NCI-H187 (cell line): ENCODE measurements at places on chromosomes 2 and 18.

GRCh38 chr18:11500153-11501122 lies 109.0 kb upstream of the SLC35G4 start:
- no peak for DNase-seq

DNA sequence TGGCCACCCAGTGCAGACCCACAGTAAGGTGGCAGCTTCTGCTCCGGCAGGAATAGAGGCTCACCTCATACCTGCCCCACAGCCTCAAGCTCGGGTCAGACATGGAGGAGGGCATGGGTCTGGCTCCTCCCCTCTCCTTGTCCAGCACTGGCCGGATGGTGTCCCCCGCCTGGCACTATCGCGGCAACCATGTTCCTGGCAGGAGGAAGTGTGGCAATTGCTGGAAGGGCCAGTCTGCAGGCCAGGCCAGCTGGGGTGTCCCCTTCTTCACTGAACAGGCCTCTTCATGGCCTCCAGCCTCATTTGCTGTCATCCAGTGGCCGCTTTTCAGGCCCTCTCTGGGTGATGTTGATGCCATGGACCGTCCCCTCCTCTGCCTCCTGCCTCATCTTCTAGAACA lies 41.4 kb upstream of the SMAD7 start:
- DNase-seq: no peak

DNA sequence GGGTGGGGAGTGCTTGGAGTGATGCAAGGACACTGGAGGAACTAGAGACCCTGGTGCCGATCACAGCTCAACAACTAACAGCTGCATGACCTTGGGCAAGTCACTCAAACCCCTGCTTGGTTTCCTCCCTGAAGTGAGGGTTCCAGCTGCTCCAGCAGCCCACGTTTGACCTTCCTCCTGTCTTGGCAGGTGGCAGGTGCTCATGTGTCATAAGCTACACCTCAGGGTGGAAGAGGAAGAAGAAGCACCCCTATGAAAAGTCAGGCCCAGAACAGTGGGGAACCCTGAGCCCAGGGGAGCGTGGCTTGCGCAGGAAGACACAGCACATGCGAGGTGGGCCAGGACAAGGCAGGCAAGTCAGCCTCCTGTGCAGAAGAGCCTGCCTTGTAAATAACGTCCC lies 42.4 kb downstream of the MRPL35 start:
- no peak for DNase-seq

- DNase-seq: no peak
Observed at GRCh38 chr2:107635883-107636282, 190.8 kb upstream of the RGPD4 start.

- DNase-seq: no peak
Observed at GRCh38 chr2:177282787-177283572, 18.5 kb upstream of the NFE2L2 start.

- DNase-seq: no peak
Observed at GRCh38 chr2:104539649-104540048, 314.3 kb upstream of the POU3F3 start.

GRCh38 chr2:104758199-104758620 lies 95.7 kb upstream of the POU3F3 start:
- no peak for DNase-seq

DNA sequence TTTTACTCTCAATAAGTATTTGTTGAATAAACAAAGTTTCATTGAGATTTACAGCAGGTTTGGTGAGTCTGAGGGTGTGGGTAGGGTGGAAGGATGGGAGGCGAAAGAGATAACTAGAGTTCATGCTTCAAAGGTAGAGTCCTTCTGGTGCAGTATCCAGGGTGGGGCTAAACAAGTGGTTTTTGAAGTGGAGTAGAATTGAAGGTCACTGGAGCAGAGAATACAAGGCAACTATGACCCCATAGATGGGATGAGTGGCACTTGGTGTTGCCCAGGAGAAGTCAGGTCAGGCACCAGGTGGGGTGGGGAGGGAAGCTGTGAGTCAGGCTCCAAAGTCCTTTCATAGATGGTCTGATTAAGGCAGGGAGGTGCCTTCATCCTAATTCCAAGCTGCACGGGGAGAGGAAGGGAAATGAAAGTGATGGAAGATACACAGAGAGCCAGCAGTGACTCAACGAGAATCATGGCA lies 6.6 kb upstream of the CAB39 start:
- no peak for DNase-seq

DNA sequence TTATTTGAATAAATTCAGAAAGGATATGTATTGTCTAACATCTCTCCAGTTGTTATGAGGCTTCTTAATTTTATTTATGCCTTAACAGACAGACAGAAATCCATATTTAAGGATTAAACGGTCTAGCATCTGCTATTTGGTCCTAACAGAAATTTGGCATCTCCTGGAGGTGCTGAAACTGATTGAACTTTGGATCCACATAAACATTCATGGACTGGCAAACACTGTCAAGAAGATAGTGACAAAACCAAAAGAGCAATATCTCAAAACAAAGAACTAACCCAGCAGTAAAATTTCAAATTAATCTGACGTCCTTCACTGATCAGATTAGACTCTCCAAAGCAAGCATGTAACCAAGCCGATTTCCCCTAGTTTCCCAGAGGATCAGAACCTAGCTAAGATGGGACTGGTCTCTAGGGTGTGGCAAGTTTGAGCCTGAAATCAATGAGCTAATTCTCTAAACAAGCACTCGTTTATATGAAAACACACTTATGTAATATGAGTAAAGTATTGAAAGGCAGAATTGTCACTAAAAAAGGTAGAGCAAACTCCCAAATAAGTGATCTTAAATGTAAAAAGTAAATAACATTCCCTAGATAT lies 139.5 kb downstream of the NOL4 start:
- DNase-seq: no peak

DNA sequence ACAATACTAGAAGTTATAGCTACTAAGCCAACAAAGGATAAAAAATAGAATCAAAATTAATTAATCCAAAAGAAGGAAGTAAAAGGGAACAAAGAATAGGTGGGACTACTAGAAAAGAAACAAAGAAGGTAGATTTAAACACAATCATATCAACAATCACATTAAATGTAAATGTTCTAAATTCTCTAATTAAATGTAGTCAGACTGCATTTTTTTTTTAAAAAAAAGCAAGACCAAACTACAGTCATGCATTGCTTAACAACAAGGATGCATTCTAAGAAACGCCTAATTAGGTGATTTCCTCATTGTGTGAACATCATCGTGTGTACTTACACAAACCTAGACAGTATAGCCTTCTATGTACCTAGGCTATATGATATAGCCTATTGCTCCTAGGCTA lies 59.7 kb upstream of the ADAM23 start:
- no peak for DNase-seq

GRCh38 chr2:164182116-164182627 lies 439.1 kb downstream of the GRB14 start:
- no peak for DNase-seq

DNA sequence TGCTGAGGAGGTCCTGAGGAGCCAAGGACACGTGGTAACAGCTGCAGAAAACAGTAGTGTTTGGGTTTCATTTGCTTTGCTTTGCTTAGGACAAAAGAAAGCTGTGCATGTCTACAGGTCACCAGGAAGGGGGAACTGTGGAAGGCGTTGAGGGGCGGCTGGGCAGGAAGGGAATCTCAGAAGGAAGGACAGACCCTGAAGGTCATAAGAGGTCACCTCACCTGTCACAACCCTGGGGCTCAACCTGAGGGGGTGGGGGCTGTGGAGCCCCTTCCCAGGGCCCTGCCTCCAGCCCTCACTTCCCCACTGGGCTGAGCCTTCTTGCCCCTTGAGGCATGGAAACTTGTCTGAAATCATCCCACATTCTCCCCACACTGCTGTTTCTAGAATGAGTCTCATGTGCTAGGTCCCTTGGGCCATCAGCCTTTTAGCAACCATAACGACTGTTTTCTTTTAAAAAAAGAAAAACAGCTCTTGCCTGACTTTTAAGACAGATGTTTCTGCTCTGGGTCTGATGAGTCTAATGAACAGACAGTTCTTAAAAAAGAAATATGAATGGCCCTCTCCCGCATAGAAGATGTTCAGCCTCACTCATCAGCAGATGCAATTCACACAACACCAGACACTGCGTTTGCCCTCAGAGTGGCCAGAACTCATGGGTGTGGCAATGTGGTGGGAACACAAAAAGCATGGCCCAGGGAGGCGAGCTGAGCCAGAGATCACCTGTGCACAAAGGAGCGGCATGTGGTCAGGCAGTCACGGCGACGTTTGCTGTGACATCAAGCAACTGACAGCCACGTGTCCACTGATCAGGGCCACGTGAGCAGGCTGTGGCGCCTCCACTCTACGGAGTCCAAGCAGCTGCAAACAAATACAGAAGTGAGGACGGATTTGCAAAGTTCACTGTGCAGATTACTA lies 84.0 kb downstream of the SEPTIN10 start:
- no peak for DNase-seq

DNA sequence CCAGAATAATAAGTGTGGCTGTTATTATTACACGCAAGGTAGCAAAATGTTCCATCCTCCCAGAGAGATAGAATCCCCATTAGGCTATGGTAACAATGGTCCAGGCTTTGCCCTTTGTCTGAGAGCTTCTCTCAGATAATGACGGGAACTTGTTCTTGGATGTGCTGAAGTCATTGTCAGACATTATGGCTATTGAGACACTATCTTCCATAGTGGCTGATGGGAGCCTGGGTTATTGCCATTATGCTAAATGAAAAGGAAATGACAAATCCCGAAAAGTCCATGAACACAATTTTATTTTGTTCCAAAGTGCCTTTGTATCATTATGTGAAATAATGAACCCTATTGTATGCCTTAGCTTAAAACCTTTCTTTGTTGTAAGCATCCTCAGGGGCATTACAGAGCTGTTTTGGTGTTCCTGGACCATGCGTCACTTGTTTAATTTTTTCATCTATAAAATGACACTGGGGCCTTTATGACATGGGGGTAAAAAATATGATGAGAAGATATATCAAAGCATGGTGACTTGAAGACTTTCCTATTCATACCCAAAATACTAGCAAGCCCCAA lies 218.5 kb downstream of the KCNS3 start:
- no peak for DNase-seq

GRCh38 chr2:199278099-199278498 lies 179.6 kb downstream of the SATB2 start:
- no peak for DNase-seq

DNA sequence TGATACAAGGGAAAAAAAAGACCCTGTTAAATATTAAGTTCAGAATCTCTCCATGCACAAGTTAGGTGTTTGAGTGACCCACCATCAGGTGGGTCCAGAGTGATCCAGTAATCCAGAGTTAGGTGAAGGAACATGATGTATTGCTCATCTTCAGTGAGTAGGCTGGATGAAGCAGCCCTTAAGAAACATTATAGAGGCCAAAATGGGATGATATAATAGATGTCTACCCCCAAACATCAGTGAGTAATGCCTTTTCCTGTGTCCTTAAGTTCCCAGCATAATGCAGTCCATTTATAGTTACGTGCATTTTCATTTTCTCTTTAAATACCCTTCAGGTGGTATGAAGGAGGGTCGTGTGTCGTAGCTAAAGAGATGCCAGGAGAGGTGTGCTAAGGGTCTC lies 89.6 kb downstream of the MAP4K4 start:
- no peak for DNase-seq

DNA sequence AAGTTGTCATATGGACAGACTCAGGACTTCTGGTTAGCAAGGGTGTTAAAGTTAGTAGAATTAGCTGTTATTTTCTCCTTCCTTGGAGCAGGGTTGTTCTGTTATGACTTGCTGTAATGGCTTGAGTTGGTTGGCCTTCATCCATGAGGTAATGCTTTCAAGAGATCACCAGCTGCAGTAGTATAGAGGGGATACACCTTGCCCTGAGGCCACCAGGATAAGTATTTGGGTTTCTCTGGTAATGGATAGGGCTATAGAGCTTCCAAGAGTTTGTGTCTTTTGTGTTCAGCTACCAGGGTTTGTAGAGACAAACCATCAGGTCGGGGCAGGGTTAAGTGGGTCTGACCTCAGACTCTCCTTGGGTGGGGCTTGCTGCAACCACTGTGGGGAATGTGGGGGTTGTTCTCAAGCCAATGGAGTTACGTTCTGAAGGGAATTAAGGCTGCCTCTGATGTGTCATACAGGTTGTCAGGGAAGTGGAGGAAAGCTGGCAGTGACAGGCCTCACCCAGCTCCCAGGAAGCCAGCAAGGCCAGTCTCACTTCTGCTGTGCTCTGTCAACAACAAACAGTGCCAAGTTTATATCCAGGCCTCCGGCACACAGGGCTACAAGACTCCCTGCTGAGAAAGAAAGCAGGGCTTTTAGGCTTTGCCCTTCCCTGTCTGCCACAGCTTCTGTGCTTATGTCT lies 356.6 kb downstream of the SPAG16 start:
- no peak for DNase-seq

- DNase-seq: no peak
Observed at GRCh38 chr2:239470151-239470900, 69.5 kb upstream of the HDAC4 start.

- no peak for DNase-seq
Observed at GRCh38 chr18:5738526-5738925, 156.8 kb downstream of the TMEM200C start.

- no peak for DNase-seq
Observed at GRCh38 chr2:42337846-42338566, 23.0 kb downstream of the COX7A2L start.

GRCh38 chr2:12619975-12620374 lies 96.8 kb upstream of the TRIB2 start:
- no peak for DNase-seq

DNA sequence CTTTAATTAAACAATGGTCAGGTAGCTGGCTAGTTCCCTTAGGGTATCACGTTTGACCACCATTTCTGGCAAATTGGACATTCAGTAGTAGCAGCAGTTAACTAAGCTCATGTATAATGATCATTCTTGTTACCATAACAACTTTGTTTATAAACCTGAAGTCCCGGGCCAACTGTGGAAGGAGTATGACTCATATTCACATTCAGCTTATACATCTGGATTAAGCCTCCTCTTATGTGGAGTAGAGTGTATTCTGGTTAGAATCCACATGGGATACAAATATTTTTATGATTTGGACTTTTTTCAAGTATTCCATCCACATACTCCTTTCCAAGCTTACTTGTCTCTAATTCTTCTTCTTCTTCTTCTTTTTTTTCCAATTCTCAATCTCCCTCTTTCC lies 70.3 kb upstream of the ZSWIM2 start:
- DNase-seq: no peak

DNA sequence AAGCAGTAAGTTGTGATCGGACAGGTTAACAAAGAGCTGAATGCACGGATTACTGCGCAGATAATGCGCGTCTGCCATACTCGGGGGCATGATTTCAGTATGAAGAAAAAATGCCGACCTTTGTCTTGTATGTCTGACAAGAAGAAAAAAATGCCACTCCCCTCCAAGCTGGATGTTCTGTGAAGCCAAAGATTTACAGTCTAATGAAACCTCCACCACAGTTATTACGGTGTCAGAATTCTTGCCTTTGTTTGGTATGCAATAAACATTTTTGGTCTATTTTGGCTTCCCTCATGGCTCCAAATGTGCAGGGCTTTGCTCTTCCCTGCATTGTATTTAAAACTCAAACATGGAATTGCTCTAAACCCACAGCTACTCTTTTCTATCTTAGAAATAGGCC lies 72.2 kb upstream of the THUMPD2 start:
- no peak for DNase-seq

DNA sequence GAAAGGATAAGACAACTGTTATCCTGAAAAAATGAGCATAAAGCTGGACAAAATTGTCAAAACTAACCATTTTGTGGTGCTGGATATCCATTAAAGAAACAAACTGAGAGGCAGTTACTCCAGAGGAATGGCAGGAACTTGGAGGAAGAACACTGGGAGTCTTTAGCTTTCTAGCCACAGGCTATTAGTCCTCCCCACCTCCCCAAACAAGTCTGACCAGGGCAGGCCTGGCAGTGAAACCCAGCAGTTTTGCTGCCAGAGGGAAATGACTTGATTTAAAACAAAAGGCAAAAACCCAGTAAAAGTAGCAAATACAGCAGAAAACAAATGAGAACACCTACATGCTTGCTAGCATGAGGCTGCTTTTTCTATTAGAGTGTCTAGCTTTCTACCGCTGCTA lies 34.9 kb downstream of the OSBPL1A start:
- no peak for DNase-seq
